ENCODE measurements at places on chromosomes 2 and 18.

DNA sequence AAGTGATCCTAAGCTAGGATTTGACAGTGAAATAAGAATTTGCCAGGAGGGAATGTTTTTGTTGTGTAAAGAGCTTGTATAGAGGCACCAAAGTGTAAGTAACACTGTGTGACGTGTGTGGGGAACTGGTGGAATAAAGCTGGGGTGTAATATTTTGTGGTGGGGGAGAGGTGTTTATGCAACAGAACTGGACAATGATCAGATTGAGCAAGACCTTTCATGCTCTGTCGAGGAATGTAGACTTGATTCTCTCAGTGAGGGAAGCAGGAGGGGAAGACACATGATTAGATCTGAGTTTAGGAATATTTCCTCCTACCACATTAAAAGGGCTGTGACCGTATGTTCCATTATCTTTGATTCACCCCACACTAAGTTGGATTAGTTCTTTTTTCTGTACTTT is 43.6 kb downstream of the EFEMP1 start:
- DNase-seq: no peak

DNA sequence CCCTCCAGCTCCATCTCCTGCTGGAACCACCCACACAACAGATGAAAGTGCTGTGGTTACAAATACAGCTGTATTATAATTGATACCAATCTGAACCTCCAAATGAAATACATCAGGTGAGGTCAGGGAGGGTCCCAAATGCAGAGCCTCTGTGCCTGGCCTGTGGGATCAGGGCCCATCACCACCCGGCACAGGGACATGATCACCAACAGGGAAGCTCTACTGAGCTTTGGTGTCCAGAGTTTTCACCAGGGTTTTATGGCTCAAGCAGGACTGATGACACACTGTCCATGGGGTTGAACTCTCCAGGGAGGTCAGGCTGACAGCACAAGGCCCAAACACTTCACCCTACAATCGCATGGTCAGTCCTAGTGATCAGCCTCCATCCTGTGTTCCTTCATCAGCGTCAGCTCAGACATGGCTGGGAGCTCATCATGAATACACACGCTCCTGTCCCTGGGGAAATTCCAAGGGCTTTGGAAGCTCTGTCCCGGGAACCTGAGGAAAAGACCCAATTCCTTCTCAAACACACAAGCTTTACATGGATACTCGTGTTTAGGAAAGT is 3.9 kb upstream of the PXDN start:
- DNase-seq: no peak

DNA sequence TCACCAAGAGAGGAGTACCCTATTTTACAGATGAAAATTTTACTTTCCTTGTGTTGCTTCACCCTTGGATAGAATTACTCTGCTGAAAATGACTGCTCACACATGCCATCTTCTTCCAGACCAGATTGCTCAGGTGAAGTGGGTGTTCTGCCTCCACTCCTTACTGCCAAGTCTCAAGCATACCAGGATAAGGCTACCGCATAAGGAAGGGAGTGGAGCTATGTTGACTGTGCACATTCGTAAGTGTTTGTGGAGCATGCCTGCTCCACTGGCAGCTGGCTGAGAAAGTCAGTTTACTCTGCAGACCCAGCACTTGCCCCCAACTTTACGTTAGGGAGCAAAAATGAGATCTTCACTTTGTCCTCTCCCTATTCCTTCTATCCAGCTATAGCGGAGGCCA is 405.0 kb upstream of the DDX18 start:
- no peak for DNase-seq

- DNase-seq: no peak
Measured at GRCh38 chr2:168192839-168193616, 54.4 kb downstream of the STK39 start.

- DNase-seq: no peak
Measured at GRCh38 chr2:86134709-86135108, 28.7 kb downstream of the PTCD3 start.

GRCh38 chr2:222058819-222059445 is 239.9 kb downstream of the PAX3 start:
- no peak for DNase-seq

DNA sequence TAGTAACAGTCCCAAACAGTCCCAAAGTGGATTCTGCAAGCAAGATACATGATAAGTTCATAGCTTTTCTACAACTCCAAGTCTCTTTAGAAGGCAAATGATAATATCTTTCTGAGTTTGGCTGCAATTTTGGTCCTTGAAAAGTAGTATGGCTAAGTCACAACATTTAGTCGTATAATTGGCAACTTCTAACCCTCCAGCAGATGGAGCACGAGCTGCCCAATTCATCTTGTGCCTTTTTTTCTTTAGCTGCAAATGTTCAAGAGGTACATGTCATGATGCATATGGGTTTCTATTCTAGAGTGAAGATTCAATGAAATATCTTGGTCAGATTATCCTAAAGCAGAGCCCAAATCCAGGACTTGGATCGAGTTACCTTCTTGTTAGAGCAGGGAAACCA is 127.0 kb upstream of the KLHL14 start:
- no peak for DNase-seq

DNA sequence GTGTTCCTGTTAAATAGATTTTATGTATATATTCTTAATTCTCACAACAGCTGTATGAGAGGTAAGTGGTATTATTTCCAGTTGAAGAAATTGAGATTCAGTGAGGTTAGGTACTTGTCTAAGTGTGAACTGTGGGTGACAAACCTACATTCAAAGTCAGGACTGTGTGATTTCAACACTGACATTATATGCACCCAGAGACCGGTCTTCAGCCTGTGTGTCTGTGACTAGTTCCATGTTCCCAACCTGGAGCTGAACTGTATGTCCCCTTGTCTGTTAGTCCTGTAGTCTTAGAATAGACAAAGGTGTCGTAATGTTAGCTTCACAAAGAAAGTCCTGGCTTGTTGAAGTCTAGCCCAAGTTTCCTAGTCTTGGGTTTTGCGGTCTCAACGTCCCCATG is 17.4 kb downstream of the PLEKHB2 start:
- no peak for DNase-seq

DNA sequence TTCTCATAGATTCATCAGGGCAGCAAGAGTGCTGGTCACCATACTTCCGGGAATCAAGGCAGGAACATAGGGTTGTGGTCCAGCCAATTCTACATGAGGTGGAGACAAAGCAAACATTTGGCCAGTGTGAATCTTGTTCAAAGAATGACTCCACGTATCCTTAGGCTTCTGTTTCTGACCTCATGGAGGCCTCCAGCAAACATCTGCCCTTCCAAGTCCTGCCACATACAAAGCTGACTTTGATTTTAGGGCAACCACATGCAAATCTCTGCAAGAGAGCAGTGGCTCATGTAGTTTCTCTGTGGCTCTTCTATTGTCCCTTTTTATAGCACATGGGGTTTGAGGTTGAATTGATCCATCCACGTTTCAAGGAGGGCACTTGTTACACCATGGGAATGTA is 132.1 kb upstream of the MMADHC start:
- no peak for DNase-seq

DNA sequence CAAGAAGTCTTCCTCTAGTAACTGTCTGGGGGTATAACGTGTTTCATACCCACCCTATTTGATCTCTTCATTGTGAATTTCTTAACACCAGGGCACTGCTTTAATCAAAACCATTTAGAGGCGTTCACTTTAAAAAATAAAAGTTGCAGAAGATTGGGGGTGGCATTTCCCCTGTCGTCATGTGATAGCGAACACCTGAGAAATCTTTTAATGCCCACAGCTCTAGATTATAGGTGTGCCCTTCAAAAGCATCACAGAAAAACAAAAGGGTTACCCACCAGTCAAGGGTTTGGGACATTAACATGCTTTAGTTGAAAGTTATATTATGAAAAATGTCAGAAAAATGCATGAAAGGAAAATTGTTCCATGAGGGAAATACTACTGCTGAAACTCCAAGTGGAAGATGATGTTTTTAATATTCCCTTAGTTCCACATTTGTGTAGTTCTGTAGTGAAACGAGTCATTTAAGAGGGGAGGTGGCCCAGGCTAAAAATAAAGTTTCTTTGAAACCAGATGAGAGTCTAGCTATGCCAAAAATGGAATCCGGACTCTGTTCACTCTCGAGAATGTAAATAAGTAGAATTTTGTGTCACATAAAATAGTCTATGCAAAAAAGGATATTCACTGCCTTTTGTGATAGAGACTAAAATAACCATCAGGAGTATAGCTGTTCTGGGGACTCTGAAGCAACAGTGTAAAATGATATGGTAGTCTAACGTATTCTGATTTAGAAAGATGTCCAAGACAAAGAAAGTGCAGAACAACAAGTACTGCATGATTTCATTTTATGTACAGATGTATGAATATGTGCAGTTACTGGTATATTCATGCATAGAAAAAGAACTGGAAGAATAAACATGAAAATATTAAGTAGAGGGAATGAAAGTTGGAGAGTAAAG is 95.3 kb downstream of the TMEM247 start:
- DNase-seq: no peak
